ENCODE measurements at places on chromosomes 3 and 15.

DNA sequence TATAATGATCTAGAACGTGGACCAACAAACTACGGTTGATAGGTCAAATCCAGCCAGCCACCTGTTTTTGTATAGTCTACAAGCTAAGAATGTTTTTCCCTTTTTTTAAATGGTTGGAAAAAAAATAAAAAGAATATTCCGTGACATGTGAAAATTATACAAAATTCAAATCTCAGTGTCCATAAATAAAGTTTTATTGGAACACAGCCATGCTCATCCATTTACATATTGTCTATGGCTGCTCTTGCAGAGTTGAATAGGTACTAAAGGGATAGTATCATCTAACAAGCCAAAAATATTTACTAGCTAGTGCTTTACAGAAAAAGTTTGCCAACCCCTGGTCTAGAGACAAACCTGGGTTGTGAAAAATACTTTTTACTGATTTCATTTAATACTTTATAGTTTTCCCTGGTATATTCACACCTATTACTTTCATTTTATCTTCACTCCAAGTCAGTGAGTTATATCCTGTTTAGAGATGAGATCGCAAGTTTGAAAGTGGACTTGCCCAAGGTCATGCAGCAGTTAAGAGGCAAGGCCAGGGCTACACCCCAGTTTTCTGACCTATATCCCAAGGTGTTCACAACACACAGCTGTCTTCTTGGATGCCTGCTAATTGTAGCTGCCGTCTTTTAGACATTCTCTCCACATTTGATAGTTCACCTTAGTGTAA, 58.4 kb downstream of the IGF2BP2 start:
- no peak for DNase-seq

- DNase-seq = no peak
These were observed 225.3 kb upstream of the KCNMB2 start for GRCh38 chr3:178310949-178311348.

DNA sequence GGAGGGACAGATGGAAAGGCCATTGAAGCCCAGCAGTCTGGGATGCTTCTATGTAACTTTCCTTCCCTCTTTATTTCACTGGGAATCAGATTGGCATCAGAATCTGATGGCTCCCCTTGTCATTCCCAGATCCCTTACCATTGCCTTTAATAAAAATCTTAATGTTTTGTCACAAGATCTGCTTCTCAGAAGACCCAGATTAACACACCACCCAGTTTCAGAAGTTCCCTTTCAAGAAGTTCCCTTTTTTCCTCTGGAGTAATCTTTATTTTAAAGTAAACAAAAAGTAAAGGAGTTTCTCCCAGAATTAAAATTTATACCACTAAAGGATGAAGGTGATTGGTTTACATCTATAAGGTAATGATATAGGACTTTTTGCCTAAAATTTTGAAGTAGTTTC, 76.4 kb downstream of the UBR1 start:
- no peak for DNase-seq

GRCh38 chr3:32203854-32204253, 34.6 kb upstream of the CMTM8 start:
- DNase-seq = no peak

- DNase-seq = no peak
These were observed 4.4 kb downstream of the LAMP3 start for GRCh38 chr3:183158113-183158512.

- peak; percentile 28 for DNase-seq
These were observed 358.5 kb downstream of the ZNF385D start for GRCh38 chr3:21392526-21392925.

DNA sequence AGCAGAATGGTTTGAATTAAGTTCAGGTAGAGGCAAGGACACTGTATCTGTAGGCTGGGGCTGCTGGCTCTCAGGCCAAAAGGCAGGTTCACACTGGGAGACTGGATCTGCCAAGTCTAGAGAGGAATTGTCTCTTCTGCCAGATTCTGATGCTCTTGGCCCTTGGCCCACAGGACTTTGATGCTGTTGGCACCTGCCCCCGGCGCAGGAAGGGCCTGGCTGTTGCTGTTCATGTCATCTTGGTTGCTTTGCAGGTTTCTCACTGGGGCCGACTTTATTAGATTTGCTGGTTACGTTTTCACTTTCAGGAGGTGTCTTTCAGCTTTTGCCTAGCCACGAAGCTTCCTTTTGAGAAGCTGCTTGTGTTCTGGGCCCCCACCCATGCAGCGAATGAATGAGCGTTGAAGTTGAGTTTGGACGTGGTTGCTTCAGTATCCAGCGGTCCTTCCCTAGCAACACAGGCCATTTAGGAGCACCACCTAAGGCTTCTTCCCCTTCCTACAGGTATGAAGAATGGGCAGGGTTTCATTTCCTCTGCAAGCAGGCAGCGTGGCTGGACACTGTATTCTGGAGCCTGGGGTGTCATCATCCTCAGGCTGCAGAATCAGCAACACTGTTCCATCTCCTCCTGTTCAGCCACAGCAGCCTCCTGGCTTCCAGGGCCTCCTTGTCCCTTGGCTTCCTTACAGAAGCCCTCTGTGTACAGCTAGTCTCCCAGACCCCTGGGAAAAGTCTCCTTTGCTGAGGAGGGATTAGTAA, 65.6 kb upstream of the PRR23C start:
- DNase-seq = no peak

- DNase-seq = peak; percentile 56
These were observed 51.7 kb downstream of the CLDN11 start for GRCh38 chr3:170470063-170471016.

- no peak for DNase-seq
These were observed 1287.1 kb upstream of the GBE1 start for GRCh38 chr3:83048556-83048955.

- DNase-seq = no peak
These were observed 324.6 kb upstream of the TBC1D5 start for GRCh38 chr3:18066899-18067582.

DNA sequence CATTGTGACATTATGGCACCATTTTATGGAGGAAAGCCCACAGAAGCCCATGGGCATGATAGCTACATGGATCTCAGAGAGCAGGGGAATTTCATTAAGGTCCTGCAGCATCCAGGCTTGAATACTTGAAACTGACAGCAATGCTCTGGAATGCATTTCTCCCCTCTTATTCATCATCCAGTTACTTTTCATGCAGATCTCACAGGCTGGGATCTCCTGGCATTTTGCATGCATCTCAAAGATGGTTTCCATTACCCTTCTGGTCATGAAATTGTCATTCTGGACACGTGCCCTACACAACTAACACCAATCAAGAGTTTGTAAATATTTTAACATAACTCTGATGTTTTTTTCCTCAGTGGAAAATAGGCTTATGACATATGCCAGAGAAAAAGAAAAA, 32.4 kb downstream of the VGLL3 start:
- DNase-seq = peak; percentile 56

- DNase-seq = peak; percentile 24
These were observed 37.7 kb downstream of the MCCC1 start for GRCh38 chr3:183061391-183062172.

GRCh38 chr3:27311400-27311799, 57.8 kb downstream of the NEK10 start:
- DNase-seq = peak; percentile 74

GRCh38 chr3:109819734-109820133, 482.4 kb upstream of the DPPA4 start:
- DNase-seq = no peak

- no peak for DNase-seq
These were observed 8.5 kb downstream of the WDR53 start for GRCh38 chr3:196559826-196560225.

GRCh38 chr3:122975163-122975923, 52.2 kb downstream of the SEMA5B start:
- no peak for DNase-seq

DNA sequence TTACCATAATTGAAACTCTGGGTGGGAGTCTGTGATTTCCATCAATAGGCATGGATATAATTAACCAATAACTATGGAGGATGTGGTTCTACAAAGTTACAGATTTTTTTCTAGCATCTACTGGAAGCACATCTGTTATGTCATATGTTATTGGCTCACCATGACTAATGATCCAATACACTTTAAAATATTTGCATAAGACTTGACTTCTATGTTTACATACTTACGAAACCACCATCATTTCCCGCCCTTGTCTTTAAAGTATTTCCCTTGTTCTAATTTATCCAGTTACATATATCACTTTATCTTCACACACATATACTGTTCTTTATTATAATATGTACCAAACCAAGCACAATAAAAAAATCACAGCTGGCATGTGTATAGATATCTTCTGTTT, 380.3 kb upstream of the CBLB start:
- DNase-seq = peak; percentile 8

- DNase-seq = no peak
These were observed 18.5 kb upstream of the C3orf62 start for GRCh38 chr3:49295489-49296058.

GRCh38 chr3:151875759-151876158, 2.3 kb downstream of the SUCNR1 start:
- DNase-seq = no peak

GRCh38 chr15:100856867-100857266, 22.8 kb upstream of the ALDH1A3 start:
- DNase-seq = no peak

DNA sequence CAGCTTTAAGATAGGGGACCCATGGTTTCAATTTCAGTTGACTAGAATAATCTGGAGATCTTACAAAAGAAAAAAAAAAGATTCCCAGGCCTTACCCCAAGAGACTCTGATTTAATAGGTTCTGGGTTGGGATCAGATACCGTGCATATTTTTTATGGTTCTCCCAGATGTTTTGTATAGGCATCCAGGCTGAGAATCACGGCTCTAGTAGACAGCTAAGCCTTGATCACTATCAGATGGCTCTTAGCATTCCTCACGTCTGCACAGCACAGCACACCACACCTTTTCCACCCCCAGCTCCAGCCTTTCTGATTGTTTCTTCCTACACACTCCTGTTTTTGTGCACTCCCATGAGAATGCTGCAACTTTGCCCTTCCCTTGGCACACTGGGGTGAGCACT, 40.8 kb downstream of the TMEM45A start:
- no peak for DNase-seq

DNA sequence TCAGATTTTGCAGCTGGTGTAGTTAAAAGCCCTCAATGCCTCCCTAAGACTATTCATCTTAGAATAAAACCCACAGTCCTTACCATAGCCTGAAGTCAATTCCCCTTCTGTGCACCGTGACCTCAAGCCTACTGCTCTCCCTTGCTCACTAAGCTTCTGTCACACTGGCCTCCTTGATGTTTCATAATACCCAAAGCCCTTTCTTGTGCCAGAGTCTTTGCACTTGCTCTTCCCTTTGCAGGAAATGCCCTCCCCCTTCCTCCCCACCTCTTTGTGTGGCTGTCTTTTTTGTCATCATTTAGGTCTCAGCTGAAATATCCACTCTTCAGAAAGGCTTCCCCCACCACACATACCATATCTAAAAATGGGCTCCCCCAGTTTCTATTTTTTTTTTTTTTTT, 4.2 kb upstream of the PLEKHO2 start:
- DNase-seq = no peak

DNA sequence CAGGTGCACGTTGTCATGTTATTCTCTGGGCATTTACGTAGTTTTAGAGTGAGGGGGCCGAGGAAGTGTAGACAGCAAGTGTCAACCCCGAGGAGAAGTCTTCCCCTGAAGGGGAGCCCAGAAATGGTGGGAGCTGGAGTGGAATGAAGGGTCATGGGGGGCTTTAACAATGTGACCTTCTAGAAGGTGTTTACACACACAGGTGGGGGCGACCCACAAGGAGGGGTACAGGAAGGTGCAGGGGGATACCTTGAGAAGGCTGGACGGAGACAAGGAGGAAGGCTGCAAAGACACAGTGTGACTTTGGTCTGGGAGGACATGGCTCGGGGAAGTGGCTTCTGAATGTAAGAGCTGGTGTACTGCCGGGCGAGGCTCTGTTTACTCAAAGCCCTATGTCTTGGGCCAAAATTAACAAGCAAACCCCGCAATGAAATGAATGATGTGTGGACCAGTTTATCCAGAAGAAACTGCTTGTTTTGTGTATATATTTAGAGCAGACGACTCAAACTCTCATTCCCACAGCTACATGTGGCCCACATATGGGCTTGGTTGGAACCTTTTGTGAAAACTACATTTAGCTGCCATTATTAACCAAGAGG, 18.7 kb downstream of the TRPM1 start:
- no peak for DNase-seq

GRCh38 chr3:94587291-94587690, 524.4 kb downstream of the NSUN3 start:
- no peak for DNase-seq

DNA sequence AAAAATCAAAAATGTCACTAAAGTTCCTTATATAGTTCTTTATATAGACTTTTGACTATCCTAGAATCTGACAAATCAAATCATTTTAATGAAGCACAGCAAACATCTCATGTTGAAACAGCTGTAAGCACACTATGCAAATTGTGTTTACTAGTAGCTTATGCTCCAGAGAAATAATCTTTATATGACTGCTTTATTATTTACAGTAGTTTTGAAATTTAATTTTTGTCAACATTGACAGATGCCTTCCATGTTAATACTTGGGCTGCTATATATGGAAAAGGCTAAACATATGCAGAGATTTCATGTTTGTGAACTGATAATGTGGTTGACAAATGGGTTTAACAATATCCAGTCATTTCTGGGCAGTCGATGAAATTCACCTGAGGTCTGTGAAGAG, 616.8 kb downstream of the TAFA4 start:
- no peak for DNase-seq

GRCh38 chr3:178083906-178084866, 452.1 kb upstream of the KCNMB2 start:
- no peak for DNase-seq

GRCh38 chr3:94431876-94432570, 369.2 kb downstream of the NSUN3 start:
- no peak for DNase-seq

DNA sequence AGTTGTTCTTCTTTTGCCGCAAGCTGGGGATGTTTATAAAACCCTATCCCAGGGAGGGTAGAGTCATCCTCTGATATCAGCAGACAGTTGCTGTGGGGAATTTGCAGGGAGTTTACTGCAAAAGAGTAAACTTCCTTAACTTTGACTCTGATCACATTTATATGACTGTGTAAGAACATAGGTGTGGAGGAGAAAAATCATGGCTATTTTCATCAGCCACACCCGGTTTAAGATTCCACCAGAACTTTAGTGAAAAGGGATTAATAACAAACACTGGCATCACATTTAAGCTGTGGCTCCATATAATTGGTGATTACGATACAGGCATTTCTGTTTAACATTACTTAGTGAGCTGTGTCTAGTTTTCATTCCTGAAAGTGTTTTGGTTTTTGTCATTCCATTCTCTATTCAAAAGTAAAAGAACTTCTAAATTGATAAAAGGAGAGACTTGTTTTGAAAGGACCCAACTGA, 143.1 kb downstream of the MYLK start:
- DNase-seq = no peak

GRCh38 chr3:159779883-159780282, 208.8 kb upstream of the IL12A start:
- no peak for DNase-seq

DNA sequence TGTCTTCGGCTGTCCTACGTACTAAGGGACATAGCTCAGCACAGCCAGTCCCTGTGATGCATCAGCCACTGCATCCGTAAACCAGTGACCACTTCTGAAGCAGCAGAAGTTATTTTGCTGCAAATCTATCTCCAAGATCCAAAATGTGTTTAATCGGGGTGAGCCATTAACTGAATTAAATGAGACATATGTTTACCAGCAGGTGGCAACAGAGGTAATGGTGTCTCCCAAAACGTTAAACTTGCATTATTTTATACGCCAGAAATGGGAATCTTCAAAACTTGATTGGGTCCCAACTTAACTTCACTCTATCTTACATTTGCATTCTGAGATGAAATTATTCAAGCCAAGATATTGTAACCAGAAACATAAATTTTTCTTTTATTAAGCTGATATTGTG, 75.3 kb upstream of the BOC start:
- DNase-seq = peak; percentile 25

GRCh38 chr15:53384417-53384816, 375.0 kb downstream of the WDR72 start:
- no peak for DNase-seq
